ENCODE measurements at places on chromosomes 1 and 21.
A peak's percentile ranks its signal among the peaks of the same experiment; 100 is the strongest.

DNA sequence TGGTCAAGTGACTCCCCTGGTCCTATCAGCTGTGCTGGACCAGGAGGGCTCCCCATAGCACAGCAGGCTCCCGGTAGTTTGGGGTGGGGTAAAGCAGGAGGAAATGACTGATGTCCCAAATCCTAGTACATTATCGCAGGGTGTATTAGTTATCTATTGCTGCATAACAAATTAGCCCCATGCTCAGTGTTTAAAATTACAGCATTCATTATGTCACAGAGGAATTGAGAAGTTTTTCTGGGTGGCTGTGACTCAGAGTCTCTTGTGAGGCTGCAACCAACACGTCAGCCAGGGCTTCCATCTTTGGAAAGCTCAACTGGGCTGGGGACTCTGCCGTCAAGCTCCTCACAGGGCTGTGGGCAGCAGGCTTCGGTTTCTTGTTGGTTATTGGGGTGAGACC is 34.3 kb upstream of the LAPTM5 start:
- no peak for DNase-seq

GRCh38 chr1:22794647-22795365 is 84.2 kb downstream of the EPHB2 start:
- DNase-seq, result no peak

- peak; percentile 82 for DNase-seq
These were observed 31.1 kb downstream of the ALG14 start for GRCh38 chr1:95041491-95042165.

DNA sequence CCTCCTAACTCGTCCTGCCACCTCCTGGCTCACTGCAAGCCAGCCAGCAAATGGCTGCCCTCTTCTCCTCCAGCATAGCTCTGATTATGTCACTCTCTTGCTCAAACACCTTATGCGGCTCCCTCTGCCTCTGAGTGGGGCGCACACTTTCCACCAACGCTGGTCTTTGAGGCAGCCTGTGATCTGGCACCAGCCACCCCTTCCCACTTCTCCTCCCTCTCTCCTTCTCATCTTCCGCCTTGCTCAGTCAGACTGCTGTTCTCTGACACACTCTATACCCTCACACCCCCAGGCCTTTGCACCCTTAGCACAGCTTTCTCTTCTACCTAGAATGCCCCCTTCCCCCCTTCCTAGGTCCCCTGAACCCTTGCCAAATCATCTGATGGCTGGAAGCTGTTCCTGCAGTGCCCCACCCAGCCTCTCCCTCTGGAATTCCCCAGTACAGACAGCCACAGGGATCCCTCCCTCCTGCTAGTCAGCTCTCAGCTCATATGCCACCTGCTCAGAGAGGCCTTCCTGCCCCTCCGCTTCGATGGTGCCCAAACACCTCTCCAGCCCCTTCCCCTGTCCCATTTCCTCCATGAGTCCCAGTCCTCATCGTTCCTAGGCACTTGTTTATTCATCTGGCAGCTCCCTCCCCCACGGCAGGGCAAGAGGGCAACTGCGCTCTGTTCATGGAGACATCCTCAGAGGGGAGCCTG is 21.7 kb upstream of the PEF1 start:
- no peak for DNase-seq

DNA sequence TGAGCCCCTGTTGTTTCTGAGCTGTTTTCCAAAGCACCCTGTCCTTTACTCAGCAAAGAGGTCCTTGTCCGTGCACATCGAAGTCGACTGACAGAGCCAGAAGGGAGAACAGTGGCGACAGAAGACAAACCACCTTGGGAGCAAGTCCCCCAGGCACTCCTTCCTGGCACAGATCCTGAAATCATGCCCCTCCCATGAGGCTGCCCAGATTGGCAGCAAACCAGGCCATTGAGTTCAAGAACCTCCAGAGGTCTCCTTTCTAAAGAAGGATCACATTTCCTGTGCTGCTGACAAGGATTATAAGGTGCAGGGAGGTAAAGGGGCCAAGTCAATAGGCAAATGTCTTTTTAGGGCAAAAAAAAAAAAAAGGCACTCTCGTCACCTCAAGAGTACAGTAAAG is 84.7 kb upstream of the HIVEP3 start:
- no peak for DNase-seq

GRCh38 chr1:203166192-203166940 is 9.3 kb downstream of the MYBPH start:
- DNase-seq, result no peak

GRCh38 chr1:71068325-71069240 is 12.3 kb downstream of the ZRANB2 start:
- DNase-seq, result no peak

DNA sequence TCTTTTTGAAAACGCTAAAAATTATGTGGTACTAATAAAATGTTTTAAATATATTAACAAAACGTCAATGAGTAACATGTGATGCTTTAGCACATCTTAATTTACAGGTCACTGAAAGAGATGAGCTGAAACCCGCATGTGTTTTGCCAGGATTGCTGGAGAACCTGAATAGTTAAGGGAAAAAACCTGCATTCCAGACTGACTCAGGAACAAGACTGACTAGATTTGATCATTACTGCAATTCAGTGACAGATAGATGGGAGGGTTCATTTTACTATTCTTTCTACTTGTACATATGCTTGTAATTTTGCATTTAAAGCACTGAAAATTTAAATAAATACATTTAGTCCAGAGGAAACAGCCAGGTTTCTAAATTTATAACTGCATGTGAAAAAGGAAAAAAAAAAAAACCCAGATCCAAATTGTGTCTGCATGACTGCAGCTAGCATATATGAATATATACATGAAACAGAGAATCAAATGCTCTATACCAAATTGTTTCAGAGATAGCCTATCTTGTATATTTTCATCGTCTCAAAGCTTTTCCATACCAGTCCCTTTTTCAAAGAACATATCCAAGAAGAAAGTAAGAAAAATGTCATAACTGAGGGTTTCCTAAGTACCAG is 71.7 kb downstream of the APP start:
- DNase-seq, result no peak

GRCh38 chr1:111516005-111516535 is 12.6 kb upstream of the ADORA3 start:
- DNase-seq, result no peak

- DNase-seq, result no peak
These were observed 37.1 kb upstream of the H6PD start for GRCh38 chr1:9197186-9198099.

DNA sequence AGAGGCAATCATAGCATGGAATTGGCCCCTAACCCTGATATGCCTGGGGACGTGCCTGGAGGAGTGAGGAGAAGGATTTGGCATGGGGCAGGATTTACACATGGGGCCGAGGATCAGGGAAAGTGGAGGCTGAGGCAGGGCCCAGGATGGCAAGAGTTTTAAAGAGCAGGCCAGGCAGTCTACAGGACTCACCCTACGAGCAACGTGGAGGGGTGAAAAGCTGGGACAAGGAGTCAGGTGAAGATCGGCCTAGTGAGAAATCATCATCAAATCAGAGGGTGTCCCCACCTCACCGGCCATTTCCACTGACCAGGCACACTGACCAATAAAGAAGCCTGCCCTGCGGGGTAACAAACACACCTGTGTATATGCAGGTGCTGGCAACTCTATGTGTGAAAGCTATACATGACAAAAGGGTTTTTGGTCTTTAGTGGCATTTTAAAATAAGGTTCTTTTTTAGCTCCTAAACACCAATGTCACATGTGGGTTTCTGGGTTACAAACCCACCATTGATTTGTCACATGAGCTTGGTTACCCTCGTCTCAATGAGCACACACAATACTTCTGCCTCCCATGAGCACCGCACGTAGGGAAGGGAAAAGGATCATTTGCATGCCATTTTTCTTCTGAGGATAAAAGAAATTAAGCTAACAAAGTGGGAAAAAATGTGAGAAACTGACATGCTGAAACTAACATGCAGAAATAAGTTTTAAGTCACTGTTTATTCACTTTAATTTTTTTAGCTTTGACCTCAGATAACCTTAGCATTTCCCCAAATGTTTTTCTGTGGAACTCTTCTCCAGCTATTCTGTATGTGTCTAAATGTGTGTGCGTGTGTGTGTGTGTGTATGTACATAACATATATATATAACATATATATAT is 168.1 kb upstream of the EDN2 start:
- no peak for DNase-seq

GRCh38 chr21:44299085-44299457 is 782 bp upstream of the PFKL start:
- no peak for DNase-seq

DNA sequence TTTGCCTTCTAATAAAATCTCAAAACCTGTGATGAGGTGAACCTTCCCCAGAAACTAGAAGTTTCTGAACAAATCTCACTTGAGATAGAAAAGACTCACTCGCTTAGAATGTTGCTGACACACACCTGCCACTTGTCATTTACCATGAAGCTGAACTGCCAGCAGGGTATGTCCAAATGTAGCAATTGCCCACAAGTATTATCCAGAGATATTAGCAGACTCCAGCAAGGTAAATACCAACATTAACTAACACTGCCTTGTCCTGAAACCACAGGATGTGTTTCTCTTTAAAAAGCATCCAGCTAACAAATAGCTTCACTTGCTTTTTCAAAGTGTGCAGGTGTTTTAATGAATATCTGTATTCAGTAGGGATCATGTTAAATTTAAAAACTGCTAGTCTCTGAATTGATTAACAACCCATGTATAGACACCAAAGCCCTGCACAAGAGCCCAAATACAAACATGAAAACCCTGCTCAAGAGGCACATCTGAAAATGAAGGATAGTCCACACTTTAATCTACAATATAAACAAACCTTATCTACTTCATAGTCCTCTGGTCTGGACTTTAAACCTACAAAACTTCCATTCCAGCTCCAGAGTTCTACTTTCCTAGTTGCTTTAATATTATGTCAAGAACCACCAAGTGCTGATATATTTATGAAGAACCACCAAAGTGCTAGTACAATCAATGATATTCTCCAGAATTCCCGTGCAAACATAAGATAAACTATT is 19.3 kb downstream of the KRTAP8-1 start:
- DNase-seq, result no peak

GRCh38 chr1:18198260-18198659 is 90.7 kb downstream of the IGSF21 start:
- DNase-seq, result peak; percentile 2

DNA sequence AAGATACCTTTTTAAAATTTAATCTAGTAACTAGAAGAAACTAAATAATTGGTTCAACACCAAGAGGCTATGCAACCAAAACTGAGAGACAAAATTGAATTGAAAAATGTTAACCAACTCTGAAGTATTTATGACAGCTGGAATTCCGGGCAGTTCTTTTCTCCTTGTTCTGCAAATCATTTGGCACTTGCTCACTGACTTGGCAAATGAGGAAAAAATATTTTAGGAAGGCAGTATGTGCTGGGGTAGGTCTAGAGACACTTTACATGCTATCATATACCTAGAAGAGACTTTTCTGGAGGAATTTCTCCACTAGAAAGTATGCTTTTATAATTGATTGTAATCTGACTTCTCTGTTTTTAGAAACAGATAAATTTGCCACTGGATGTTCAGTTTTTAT is 22.1 kb upstream of the SH3D21 start:
- DNase-seq, result no peak

DNA sequence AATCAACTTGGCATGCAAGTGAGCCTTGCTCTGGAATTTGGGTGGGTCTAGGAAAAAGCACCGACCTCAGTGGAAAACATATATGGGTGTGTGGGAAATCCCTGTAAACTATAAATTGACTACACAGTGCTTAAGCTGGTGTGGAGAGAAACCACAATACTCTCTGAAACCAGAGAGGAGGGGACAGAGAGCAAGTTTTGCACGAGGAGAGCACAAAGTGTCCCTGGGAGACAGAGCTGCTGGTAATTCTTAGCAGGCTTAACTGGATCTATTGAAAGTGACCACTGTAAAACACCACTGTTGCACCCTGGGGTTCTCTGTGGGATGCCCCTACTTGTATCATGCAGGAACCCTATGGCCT is 12.8 kb downstream of the KCNJ15 start:
- DNase-seq, result no peak

GRCh38 chr1:13823936-13824335 is 123.9 kb downstream of the PRDM2 start:
- no peak for DNase-seq

GRCh38 chr1:162847839-162848453 is 13.0 kb downstream of the CCDC190 start:
- DNase-seq, result peak; percentile 14

Measured in forelimb muscle (tissue), 1 donor.